ENCODE measurements at places on chromosomes 4 and X. TPM values are rescaled to one million over a fixed set of nuclear protein-coding genes. Genes with fewer than 3 reads are reported as not detected.

Gene PPEF2
- total RNA-seq, result not detected

Gene CT45A2
- not detected for total RNA-seq

Gene SMIM31
- not detected for total RNA-seq

Gene C4orf36
- 0.31 TPM for total RNA-seq

Gene RNF175
- total RNA-seq, result not detected

Gene ZNF711
- total RNA-seq, result 0.13 TPM

Data from aortic smooth muscle cell (primary cell).